ENCODE measurements at places on chromosomes 6 and 20.

DNA sequence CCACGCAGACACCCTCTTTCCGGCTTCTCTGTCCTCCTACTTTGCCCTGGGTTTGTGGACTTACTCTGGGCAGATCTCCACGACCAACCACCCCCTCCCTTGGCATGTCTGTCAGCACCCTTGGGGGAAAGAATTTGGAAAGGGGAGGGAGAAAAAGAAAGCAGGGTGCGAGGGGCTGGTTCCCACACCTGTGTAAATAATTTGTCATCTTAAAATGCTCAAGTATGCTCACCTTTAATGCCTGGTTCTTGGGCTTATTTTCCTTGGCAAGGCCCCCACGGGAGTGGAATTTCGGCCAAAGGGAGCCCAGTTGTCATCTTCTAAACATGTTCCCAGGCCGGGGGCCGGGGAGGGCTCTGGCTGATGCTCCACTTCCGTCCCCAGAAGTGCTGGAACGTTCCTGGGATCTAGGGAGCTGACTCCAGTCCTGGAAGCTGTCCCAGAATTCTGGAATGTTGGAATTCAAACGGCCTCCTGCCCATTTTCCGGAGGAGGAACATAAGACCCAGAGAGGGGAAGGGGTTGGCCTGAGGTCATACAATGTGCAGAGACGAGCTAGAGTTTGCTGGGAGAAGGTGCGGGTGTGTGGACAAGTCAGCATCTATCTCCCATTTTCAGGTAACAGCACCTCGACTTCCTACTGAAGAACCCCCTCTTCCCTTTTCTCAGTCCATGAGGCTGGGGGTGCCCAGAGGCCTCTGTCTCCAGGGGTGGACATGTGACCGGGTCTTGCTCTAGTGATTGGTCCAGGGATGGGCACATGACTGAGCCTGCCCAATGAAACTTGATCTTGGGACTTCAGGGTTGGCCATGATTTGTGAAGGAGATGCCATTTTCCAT lies 122.3 kb downstream of the CEBPB start:
- no peak for DNase-seq

- DNase-seq: no peak
These were observed 22.2 kb downstream of the SAMHD1 start for GRCh38 chr20:36929290-36929689.

GRCh38 chr6:10555625-10556309 lies 34.6 kb downstream of the GCNT2 start:
- DNase-seq: no peak

DNA sequence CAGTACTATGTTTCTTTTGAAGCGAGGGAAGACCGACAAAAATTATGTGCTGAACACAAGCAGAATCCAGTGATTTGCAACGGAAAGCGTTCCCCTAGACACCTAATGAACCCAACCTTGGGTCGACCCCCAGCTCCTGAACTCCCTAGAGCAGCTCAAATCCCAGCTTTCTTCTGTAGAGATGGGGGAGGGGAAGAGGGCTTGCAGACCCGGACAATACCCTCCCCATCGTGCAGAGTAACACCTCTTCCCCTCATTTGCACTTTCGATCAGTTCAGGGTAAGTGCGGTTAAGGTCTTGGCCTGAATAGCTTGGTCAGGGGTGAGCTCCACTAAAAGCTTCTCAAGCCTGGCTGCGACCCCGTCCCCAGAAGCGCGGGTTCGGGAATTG lies 404 bp downstream of the CEP162 start:
- no peak for DNase-seq

- DNase-seq: no peak
These were observed 18.0 kb downstream of the CDYL start for GRCh38 chr6:4794140-4794707.

- DNase-seq: no peak
These were observed 21.8 kb downstream of the HMGCLL1 start for GRCh38 chr6:55557146-55557545.
